ENCODE measurements at places on chromosomes 12 and 14.

GRCh38 chr12:4809013-4809448 is 88.8 kb downstream of the GALNT8 start:
- peak; percentile 46 for DNase-seq

- no peak for DNase-seq
These were observed 138.3 kb downstream of the PLXNC1 start for GRCh38 chr12:94286583-94287244.

GRCh38 chr12:9243999-9244649 is 35.9 kb upstream of the PZP start:
- DNase-seq: no peak

- DNase-seq: no peak
These were observed 37.3 kb downstream of the SIX4 start for GRCh38 chr14:60686865-60687264.

DNA sequence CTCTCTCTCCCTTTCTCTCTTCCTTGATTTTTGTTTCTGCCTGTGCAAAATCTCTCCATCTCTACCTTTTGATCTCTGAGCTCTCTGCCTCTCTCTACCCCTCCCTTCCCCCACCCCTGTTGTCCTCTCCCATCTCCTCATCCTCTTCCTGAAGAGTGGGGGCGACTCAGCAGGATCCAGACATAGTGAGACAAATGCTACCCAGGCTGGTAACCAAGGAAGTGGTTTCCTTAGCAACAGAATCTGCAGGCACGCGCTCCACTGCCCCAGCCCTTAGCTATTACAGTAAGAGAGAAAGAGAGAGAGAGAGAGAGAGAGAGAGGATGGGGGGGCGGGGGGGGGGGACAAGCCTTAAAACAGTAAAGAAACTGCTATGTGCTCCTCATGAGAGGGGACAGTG is 85.6 kb downstream of the CMKLR1 start:
- no peak for DNase-seq

- DNase-seq: no peak
These were observed 21.7 kb downstream of the SNRNP35 start for GRCh38 chr12:123479442-123480180.

GRCh38 chr12:5295151-5295550 is 136.8 kb upstream of the NTF3 start:
- DNase-seq: no peak

DNA sequence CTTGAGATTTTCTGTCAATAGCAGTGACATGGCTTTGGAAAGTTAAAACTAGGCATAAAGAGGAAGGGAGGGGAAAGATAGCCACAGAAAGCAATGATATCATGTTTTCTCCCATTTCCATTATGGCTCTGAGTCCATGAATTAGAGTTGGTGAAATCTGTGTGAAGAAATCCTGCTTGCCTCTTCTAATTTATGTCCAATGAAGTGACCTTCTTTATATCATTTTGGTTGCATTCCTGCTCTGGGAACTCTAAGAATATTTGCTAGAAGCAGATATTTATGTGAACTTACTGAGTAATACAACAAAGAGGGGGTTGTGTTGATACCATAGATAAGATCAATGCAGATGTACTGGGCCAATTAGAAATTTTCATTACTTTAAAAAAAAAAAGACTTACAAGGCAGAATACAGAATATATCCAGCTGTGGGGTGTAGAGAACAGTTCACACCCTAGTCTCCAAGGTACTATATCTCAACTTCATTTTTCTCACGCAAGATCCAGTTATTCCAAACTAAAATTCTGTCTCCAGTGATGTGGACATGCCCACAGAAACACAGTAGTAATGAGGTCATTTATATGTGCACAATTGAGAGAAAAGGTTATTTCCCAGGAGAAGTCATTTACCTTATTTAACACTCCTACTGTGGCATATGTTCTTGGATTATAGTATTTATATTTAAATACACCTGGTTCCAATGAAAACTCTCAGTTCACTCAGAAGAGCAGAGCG is 51.5 kb upstream of the KCNJ8 start:
- DNase-seq: no peak

DNA sequence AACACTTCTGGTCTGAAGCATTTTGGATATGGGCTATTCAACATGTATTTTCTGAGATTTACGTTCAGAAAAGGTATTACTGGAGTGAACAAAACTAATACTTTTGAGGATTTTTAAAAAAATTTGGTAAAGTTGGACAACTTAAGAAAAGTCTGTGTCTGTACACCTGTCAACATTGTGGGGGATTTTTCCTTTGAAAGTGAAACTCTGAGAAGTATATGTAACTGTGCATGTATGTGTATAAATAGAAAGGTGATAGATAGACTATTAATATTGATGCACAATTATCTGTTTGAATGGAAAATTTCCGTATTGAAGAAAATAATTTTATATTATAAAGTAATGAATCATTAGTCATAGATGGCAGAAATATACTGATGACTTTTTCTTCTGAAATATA is 312.8 kb upstream of the MDGA2 start:
- no peak for DNase-seq

GRCh38 chr12:52059582-52060497 is 8.6 kb downstream of the NR4A1 start:
- DNase-seq: peak; percentile 59

GRCh38 chr14:50813544-50813863 is 17.5 kb downstream of the NIN start:
- DNase-seq: peak; percentile 54

- no peak for DNase-seq
These were observed 3.1 kb downstream of the YAF2 start for GRCh38 chr12:42234970-42235369.

DNA sequence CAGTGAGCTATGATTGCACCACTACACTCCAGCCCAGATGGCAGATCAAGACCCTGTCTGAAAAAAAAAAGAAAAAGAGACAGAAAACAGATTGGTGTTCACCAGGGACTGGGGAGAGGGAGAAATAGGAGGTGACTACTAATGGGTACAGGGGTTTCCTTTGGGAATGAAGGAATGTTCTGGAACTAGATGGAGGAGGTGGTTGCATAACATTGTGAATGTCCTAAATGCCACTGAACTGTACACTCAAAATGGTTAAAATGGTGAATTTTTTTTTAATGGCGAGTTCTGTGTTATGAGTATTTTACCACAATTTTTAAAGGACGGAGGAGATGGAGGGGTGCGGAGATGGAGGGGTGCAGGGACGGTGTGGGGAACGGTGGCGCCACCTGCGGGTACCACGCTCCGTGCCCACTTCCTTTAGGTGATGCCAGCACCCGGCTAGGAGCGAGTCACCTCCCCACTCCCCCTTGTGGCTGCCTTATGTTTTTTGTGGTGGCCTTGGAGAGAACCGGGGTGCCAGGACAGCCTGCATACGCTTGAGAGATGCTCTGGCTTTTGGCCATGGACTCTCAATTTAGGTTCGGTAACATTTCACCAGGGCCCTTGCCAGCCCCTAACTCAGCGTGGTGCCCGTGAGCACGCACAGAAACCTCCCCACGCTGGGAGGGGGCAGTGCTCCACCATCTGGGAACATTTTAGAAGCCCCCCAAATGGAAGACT is 16.1 kb downstream of the UBC start:
- DNase-seq: peak; percentile 71

- no peak for DNase-seq
These were observed 361.6 kb downstream of the AEBP2 start for GRCh38 chr12:19800884-19801283.

GRCh38 chr12:115774148-115774895 is 503.2 kb downstream of the MED13L start:
- no peak for DNase-seq

DNA sequence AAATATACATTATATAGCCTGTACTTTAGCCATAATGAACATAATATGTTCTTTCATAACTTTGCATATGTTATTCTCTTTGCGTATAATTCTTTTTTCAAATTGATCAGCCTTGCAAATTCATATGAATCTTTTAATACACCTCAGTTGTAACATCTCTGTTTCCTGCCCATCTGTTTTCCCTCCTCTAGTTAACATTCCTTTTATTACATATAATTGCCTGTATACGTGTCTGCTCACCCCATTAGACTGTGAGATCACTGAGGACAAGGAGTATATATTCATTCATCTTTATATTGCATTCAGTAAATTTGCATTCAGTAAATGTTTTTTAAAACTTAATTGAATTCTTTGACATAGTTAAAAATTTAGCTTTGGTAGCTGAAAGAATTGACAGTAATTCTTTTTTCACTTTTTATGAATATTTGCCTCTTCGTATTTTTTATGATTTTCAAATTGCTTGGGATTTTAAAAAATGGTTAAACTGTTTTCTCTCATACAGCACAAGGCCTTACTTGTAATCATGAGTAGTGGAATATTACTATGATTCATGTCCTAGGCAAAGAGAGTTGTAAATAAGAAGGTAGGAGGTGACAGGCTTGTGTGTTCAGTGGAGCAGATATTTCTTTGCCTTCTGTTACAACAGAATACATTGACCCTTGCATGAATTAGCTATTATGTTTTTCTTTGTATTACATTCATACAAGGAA is 32.8 kb upstream of the KLHL42 start:
- DNase-seq: no peak

- DNase-seq: peak; percentile 20
These were observed 55.9 kb downstream of the LRP6 start for GRCh38 chr12:12210983-12211382.

DNA sequence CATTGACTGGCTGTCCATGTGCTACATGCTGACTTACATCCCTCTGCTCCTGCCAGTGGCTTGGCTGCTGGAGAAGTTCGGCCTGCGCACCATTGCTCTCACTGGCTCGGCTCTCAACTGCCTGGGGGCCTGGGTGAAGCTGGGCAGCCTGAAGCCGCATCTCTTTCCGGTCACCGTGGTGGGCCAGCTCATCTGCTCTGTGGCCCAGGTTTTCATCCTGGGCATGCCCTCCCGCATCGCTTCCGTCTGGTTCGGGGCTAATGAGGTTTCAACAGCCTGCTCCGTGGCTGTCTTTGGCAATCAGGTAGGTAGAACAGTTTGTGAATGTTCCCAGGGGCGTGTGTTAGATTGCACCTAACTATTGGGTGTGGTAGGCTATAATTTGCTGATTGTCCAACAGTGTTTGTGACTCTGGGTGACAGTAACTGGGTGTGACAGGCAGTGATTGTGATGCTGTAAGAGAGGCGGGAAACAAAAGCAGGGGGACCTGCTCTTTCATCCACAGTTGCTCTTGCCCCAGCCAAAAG is 981 bp downstream of the FLVCR2 start:
- no peak for DNase-seq

- DNase-seq: no peak
These were observed 177.2 kb upstream of the NPAS3 start for GRCh38 chr14:32761381-32761968.

DNA sequence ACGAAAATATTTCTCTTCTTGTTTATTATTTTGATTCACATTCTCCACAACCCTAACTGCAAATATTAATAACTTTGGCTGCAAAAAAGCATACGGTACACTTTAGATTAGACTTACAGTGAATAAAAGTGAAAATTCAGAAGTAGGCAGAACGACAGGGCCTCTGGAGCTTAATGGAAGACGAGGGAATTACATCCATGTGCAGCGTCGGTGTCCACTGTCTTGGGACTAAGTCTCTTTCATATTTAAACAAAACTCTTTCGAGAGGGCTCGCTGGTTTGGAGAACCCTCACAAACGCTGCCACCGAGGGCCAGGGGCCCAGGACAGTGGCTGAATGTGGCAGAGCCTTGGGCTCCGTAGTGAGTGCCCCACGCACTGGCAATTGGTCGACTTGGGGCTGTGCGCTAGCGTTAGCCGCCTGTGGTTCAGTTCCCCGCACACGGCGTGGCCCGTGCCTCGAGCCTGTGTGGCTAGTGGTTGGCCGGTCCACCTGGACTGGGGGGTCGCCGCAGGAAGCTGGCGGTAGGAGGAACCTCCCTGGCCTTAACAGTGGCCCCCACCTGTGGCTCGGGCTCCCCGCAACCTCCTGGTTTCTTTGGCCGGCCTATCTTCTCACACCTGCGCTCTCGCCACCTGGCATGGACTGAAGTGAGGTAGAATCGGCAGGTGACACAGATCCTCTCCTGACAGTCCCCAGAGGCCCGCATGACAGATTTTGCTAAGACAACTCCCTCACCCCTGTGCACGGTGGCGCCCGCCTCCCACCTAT is 739 bp upstream of the PAX9 start:
- DNase-seq: no peak

DNA sequence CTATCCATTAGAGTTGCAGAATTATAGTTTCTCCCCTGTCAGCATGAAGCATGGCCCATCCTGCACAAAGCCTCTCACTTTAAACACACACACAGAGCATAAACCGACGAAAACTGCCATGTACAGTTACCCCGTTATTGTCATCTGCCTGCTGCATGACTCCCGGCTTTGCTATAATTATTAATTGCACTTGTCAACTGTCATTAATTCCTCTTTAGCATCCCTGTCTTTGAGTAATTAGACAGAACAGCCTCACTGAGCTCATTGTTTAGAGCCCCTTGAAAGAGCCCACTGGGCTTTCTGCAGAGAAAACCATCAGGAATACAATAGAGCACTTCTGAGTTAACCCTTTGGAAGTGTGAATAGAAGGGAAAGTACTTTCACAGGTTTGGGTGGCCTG is 307.2 kb upstream of the SOX5 start:
- DNase-seq: no peak

- DNase-seq: no peak
These were observed 40.0 kb downstream of the GPR65 start for GRCh38 chr14:88044776-88045446.

DNA sequence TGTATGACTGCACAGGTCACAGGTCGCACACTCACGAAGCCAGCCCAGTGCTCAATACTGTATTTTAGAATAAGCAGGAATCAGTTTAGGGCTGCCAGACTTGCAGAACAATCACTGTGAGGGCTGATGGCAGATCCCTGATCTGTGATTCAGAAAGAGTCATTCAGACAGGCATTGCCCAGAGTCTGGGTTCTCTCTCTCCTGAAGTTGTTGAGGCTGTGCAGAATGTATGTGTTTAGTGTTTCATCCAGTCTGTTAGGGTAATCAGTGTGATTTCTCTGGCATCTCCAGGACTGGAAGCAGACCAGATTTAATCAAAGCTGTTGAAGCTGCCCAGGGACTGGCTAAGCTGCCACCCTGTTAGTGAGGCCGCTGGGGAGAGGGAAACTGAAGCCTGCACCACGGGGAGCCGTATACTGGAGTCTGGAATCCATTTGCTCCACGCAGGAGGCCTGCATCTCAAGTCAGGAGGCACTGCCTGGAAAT is 69.3 kb downstream of the ETV6 start:
- DNase-seq: no peak

GRCh38 chr14:79598339-79598738 is 613.0 kb downstream of the DIO2 start:
- DNase-seq: no peak

DNA sequence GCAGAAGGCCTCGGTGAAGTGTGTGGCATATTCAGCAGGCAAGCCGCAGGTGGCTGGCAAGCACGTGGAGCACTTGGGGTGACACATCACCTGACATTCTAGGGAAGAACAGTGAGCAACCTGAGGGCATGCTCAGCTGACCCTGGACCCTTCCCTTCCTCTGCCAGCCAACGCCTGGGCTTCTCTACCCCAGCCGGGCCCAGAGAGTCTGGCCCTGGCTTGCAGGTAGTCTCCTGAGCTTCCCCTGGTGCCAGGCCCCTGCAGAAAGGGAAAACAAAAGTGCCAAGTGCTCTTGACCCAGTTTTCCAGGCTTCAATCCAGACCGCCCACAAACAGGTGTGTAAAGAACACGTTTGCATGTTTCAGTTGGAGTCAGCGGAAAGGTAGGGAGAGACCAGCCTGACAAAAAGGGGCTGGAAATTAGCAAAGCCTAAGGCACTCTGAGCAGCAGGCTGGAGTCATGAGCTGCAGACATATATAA is 45.7 kb downstream of the PRKAB1 start:
- no peak for DNase-seq

GRCh38 chr12:93449277-93449676 is 7.5 kb upstream of the UBE2N start:
- no peak for DNase-seq

Measured in CD4-positive, alpha-beta T cell treated with Interleukin-12 subunit alpha and Interleukin-12 subunit beta, for 1 hour (primary cell).